Panc1 (cell line): ENCODE measurements at places on chromosomes 5 and 9. TPM values are rescaled to one million over a fixed set of nuclear protein-coding genes. Genes with fewer than 3 reads are reported as not detected.

STPG3 gene
- 0.26 TPM for total RNA-seq

SARDH gene
- 0.13 TPM for total RNA-seq

TNFSF8 gene
- total RNA-seq: 0.15 TPM

DMRT3 gene
- total RNA-seq: not detected

SPINK13 gene
- not detected for total RNA-seq

PCDHB15 gene
- total RNA-seq: 0.15 TPM

PCDHGC5 gene
- total RNA-seq: 0.36 TPM

GAPT gene
- not detected for total RNA-seq

PRRT1B gene
- 1.1 TPM for total RNA-seq

- no peak for DNase-seq
These were observed 102.7 kb downstream of the FOCAD start for GRCh38 chr9:20786807-20787206.

DNA sequence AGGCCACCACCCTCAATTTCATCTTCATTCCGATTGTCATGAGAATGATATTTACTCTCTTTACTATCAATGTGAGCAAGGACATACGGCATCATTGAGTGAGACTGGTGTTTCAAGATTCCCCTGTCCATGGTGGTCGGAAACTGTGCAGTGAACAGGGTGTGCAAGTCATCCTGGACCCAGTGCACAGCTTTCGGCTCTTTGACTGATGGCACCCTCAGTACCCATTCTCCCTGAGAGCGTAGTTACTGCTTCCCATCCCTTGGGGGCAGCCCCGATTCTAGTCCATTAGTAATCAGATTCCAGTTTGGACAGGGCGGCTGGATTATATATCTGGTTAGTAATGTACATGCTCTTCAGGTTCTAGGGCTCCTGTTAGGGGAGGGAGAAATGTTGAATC, 61.7 kb upstream of the SUB1 start:
- DNase-seq: no peak

- DNase-seq: no peak
These were observed 38.2 kb downstream of the CLINT1 start for GRCh38 chr5:157820593-157821252.

DNA sequence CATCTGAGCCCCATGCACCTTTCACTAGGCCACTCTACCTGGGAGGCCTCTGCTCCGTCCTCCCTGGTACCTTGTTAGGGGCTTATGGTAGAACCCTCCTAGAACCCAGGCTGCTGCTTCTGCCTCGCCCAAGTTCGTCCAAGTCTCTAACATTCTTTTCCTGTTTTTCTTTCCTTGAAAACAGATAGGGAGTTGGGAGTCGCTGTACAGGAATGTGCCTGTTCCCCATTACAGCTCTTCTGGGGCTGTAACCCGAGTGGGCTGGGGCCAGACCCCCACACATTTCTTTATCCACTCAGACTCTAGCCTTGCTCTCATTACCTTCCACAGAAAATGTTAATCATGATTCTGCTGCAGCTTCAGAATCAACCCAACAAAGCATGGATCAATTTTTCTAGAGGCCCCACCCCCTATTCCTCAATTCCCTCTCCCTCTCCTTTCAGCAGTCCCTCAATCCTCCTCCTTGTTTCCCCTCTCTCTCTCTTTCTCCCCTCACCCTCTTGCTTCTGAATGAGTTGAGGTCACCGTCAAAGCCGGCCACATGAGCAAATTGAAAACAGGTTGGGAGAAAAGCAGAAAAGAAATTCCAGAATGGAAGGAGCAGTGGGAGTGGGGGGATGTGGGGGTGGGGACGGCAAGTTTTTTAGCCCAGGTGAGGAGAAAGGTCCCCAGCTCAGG, 193.8 kb upstream of the TRIM32 start:
- DNase-seq: no peak

- no peak for DNase-seq
These were observed 4.6 kb upstream of the MYORG start for GRCh38 chr9:34381323-34381722.

DNA sequence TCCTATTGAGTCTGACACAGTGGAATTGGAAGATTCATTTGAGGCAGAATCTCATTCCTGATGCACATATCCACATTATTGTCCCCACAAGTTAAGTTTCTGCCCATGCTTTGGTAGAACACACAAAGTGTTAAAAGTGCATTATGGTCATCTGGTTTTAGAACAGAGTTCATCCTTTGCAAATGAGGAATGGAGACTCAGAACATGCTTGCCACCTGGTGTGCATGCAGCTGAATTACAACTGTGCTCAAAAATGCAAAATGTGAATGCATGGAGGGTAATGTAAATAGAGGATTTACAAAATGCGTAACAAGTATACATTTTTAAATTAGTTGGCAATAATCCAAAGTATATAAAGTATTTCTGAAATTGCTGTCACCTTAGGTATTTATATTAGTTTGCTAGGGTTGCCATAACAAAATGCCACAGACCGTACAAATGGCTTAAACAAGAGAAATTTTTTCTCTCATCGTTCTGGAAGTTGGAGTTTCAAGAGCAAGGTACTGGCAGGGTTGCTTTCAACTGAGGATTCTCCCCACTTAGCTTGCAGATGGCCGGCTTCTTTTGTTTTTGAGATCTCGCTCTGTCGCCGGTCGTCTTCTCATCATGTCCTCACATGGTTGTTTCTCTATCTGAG, 671.1 kb downstream of the TAF11L14 start:
- DNase-seq: peak; percentile 53

DNA sequence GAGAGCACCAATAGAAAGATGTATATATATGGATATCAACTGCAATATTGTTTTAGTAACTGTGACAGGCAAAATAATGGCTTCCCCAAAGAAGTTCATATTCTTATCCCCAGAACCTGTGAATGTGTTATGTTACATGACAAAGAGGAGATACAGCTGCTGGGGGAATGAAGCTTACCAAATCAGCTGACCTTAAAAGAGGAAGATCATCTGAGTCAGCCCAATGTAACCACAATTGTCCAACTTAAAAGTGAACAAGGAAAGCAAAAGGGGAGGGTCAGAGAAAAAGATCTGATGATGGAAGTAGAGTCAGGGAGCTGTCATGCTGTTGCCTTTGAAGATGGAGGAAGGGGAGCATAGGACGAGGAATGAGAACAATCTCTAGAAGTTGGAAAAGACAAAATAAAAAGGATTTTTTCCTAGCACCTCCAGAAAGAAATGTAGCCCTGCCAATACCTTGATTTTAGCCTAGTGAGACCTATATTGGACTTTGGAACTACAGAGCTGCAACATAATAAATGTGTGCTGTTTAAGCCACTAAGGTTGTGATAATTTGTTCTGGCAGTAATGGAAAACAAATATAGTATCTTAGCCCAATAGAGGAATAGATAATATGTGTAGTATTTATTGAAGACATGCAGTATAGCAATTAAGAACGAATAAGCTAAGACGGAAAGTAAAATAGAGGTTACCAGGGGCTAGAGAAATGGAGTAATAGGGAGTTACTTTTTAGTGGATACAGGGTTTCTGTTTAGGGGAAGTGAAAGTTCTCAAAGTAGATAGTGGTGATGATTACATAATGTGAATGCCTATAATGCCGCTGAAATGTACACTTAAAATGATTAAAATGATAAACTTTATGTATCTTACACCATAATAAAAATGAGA, 115.9 kb downstream of the PIK3R1 start:
- no peak for DNase-seq

- no peak for DNase-seq
These were observed 154.2 kb upstream of the ZNF366 start for GRCh38 chr5:72661405-72661804.

DNA sequence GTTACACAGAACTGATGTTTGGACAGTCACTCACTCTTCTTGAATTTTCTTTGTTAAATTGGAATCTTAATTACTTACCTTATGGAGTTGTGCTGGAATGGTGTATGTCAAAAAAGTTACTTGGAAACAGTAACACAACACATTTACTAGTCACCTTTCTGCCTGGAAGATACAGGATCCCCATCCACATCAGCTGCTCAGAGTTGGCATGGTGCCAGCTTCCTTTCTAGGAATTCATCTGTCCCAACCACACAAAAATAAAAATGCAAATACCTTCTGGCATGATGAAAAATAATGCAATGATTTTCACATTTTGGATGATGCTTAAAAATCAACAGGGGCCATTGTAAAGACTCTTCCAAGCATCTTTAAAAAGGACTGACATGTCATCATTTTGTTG, 341.5 kb downstream of the TMEM38B start:
- no peak for DNase-seq

GRCh38 chr9:2574203-2574602, 47.4 kb upstream of the VLDLR start:
- DNase-seq: no peak

GRCh38 chr5:54670281-54670680, 152.7 kb downstream of the SNX18 start:
- DNase-seq: no peak

- no peak for DNase-seq
These were observed 184.0 kb upstream of the NR4A3 start for GRCh38 chr9:99637641-99638040.

DNA sequence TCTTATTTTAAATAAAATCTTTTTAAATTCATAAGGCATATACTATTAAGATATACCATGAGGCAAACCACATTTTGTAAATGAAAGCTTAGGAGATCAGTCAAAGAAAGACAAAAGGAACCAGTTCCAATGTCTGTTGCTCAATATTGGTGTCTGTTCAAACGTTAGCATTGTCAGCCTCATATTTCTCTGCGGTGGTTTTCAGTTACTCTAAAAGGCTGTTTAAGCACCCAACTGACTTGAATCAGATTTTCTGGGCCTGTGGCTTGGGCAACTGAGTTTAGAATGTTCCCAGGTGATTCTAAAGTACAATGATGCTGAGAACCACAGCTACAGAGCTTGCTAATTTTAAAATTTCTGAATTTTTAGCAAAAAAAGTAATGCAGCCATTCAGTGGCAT, 166.3 kb upstream of the KIF2A start:
- DNase-seq: no peak

GRCh38 chr5:180558232-180558631, 33.1 kb downstream of the SCGB3A1 start:
- no peak for DNase-seq

DNA sequence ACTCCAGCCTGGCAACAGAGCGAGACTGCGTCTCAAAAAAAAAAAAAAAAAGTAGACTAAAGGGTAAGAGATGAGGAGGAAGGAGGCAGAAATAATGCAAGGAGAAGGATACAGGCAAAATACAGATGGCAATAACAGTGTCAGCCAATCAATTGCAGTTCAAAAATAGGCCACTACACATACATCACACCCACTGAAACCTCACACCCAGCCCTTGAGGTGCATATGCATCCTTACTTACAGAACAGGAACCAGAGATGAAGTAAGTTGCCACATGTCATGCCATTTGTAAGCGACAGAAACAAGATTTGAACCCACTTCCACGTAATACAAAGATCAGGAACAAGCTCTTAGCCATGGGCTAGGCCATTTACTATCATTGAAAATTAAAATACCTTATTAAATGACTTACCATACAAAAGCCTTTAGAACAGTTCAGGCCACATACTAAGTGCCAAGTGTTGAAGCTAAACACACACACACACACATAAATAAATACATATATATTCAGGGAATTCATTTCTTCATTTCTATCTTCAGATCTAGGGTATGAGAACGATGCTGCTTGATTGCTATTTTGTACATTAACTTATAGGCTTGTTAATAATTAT, 98.4 kb downstream of the FNBP1 start:
- no peak for DNase-seq

GRCh38 chr5:76790632-76791290, 28.1 kb upstream of the F2RL1 start:
- DNase-seq: peak; percentile 98

GRCh38 chr5:76457674-76458485, 54.8 kb downstream of the IQGAP2 start:
- DNase-seq: no peak

- no peak for DNase-seq
These were observed 276.5 kb downstream of the NTRK2 start for GRCh38 chr9:84945878-84946538.

DNA sequence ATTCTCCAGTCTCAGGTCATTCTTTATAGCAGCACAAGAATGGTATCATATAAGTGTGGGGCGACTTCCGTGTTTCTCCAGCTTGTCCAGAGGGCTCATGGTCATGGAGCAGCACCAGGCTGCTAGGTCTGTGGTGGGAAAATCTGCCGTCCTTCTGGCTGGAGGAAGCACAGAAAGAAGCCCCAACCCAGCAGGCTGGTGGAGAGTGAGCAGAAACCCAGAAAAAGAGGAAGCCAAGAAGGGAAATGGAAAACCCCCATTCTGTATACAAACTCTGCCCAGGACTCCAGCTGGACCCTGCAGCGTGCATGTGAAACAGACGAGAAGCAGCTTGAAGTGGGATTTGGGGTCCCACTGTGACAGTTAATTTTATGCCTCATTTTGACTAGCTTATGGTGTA, 34.3 kb upstream of the OLFM1 start:
- DNase-seq: no peak

- DNase-seq: no peak
These were observed at the start of gene RGS7BP for GRCh38 chr5:64505769-64506566. RGS7BP (plus strand) TSS chr5:64506015; CDS start chr5:64506625, 610 bp downstream.

DNA sequence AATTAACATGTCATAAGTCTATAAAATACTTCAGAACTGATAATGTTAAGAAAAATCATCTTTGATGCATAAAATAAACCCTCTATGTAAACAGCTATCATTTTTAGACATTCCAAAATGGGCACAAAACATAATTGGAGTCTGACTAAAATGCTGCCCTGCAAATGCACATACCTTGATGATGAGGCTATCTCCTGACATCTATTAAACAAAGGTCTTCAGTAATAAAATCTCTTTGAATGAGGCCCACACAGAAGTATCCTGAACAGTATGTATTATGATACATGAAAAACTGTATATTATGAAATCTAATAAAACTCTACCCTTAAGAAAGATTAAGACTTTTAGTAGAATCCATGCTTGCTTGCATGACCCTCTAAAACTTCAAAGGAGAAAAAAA, 66.1 kb downstream of the FBXL17 start:
- DNase-seq: no peak
